ENCODE measurements at places on chromosomes 3 and 15. TPM values are rescaled to one million over a fixed set of nuclear protein-coding genes. Genes with fewer than 3 reads are reported as not detected.

The MYNN gene
- total RNA-seq: 15.5 TPM

The TRPM1 gene
- total RNA-seq: not detected

DNA sequence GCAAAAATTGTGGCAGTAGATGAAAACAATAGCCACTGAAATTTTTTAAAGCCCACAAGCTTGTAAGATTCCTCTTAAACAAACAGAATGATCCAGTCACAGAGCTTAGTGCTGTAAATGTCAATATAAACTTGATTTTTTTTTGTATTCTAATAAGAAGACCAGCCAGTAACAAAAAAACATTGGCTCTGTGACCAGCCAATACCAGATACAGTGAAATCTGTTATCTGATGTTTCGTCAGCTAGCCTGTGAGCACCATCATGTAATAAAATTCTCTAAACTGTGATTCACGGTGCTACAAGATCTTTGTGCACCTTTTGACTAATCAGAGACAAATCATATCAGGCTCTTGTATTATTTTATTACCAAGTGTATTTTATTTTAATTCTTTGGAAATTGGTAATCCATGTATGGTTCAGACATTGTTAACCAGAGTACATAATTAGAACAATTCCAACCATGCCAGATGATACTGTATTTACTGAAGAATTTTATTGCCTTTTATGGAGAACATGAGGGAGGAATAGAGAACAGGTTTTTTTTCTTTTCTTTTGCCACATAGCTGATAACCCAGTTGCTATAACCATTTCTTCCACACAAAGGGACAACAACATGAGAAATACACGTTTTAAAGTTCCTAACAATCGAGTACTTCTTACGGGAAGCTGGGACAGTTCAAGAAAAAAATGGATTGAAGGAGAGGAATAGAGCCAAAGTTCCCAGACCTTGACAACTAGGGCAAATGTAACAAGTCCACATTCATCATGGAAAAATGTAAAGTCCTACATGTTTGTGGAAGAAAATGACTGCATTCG lies 71.9 kb downstream of the FILIP1L start:
- no peak overlapping the region for H3K27ac ChIP-seq
- no peak for DNase-seq
- H3K27me3 ChIP-seq: no peaks in the 10 kb centered on the region
- no peak overlapping the region for H3K4me3 ChIP-seq
- H3K4me1 ChIP-seq: peaks cover 9% of the 10 kb centered on the region

The ALS2CL gene
- total RNA-seq: 0.44 TPM

The CPNE4 gene
- total RNA-seq: not detected

- H3K27ac ChIP-seq: no peak overlapping the region
- DNase-seq: no peak
- H3K4me1 ChIP-seq: peaks cover 7% of the 10 kb centered on the region
- H3K4me3 ChIP-seq: no peak overlapping the region
- no peaks in the 10 kb centered on the region for H3K27me3 ChIP-seq
These were observed 23.5 kb upstream of the SQOR start for GRCh38 chr15:45611305-45611704.

The SEMA3B gene
- 0.30 TPM for total RNA-seq

DNA sequence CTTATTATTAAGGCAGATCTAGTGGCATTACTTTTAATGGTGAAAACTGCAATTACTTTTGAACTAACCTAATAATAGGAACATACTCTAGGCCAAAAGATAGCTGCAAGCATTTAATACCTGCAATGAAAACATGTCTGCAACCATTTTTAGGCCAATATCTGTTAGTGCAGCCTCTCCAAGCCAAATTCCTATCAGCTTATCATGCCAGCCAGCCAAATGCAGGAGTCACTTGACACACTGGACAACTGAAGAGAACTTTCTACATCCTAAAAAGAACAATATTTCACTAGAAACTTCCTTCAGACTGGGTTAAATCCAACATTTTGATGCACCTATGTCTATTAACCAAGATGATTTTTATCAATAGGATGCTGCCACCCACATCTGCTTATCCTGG lies 33.8 kb downstream of the CCDC54 start:
- H3K27ac ChIP-seq: no peak overlapping the region
- peaks cover 4% of the 10 kb centered on the region for H3K27me3 ChIP-seq
- no peak overlapping the region for H3K4me3 ChIP-seq
- H3K4me1 ChIP-seq: peaks cover 9% of the 10 kb centered on the region
- peaks cover 4% of the 10 kb centered on the region for H3K36me3 ChIP-seq

DNA sequence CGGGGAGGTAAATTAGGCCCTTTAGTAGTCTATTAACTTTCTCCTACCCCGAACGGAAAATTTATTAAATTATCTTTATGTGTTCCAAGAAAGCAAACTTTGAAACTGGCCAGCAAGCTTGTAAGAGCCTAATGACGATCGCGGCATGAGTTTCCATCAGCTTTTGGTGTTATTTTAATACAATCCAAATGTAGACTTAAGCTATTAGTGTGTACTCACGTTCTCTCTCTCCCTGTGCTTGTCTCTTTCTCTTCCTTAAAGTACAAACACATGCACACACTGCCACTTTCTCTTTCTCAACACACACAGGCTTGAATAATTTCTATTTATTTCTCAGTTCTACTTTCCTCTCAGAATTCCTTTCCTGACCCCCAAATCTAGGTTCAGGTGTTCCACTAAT lies 108.8 kb upstream of the MME start:
- DNase-seq: no peak
- no peaks in the 10 kb centered on the region for H3K27me3 ChIP-seq
- no peaks in the 10 kb centered on the region for H3K4me1 ChIP-seq
- H3K27ac ChIP-seq: no peak overlapping the region
- H3K4me3 ChIP-seq: no peak overlapping the region

The LRTM1 gene
- total RNA-seq: not detected
